MG63 (cell line): ENCODE measurements at places on chromosomes 2 and 18. TPM values are rescaled to one million over a fixed set of nuclear protein-coding genes. Genes with fewer than 3 reads are reported as not detected.

- DNase-seq, result no peak
Measured at GRCh38 chr18:48688961-48689360, 150.1 kb downstream of the CTIF start.

ING5 gene
- 10.3 and 45.2 TPM in 2 replicates for total RNA-seq

GRCh38 chr2:200242570-200242969 is 63.9 kb upstream of the SPATS2L start:
- no peak for DNase-seq

HTR2B gene
- total RNA-seq, result not detected in 2 replicates

DNA sequence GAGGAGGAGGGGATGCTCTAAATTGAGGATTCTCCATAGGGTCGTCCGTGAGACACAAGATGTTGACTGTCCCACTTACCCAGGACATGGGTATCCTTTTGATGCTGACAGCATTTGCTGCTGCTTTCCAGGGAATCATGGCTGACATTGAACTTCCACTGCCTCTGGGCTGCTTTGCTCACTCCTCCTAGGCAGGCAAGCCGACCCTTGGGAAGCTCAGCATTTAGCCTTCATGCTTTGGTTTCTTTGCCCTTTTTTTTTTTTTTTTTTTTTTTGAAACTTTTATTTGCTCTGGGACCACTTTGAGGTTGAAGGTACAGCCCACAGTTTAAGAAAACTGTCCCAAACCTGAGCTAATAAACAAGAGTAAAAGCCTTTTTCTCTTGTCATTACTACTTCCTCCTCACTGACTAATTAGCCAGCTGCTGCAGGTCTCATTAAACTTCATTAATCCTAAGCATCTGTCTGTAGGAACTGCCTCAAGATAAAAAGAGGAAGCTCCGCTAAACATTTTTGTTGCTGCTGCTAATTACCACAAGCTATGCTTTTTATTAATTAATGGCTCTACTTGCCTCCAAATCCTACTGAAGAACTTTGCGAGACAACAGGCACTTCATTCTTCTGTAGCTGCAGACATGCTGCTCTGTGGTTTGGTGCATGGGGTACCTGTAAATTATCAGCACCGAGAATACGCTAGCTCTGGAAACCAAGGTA is 125.4 kb downstream of the SPTBN1 start:
- DNase-seq, result no peak

AQP12A gene
- total RNA-seq, result not detected in 2 replicates

LHCGR gene
- not detected in 2 replicates for total RNA-seq

GRCh38 chr2:177598326-177599138 is 206.0 kb downstream of the AGPS start:
- DNase-seq, result peak; percentile 56

DNA sequence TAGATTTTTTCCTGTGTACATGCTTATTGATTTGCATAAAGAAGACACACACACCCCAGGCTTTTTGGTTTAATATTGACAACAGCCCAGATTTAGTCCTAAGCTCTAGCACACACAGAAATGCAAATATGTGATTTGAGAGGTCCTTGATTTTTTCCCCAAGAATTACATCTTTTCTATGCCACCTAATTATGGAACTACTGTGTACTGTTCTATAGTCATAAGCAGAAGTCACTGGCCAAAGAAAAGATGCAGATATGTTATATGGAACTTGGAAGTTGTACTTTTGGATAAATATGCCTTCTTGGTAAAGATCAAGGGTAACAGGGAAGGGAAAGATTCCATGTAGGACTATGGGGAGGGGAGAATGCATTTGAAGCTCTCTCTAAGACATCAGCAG is 105.6 kb downstream of the SETBP1 start:
- DNase-seq, result no peak

GCG gene
- total RNA-seq, result not detected in 2 replicates

- DNase-seq, result peak; percentile 47
Measured at GRCh38 chr2:222722327-222722946, 51.0 kb downstream of the MOGAT1 start.

DNA sequence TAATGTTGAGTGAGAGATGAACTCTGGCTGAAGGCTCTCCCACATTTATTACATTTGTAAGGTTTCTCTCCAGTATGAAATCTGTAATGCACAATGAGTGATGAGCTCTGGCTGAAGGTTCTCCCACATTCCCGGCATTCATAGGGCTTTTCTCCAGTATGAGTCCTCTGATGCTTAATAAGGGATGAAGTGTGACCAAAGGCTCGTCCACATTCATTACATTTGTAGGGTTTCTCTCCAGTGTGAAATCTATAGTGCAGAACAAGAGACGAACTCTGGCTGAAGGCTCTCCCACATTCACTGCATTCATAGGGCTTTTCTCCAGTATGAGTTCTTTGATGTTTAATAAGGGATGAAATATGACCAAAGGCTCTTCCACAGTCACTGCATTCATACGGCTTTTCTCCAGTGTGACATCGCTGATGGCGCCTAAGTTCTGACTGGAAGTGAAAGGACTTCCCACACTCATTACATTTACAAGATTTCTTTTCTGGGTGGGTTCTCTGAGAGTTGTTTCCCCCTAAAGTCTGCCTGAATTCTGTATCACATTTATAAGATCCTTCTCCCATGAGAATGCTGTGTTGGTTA is 10.2 kb downstream of the ZNF514 start:
- DNase-seq, result no peak

DNA sequence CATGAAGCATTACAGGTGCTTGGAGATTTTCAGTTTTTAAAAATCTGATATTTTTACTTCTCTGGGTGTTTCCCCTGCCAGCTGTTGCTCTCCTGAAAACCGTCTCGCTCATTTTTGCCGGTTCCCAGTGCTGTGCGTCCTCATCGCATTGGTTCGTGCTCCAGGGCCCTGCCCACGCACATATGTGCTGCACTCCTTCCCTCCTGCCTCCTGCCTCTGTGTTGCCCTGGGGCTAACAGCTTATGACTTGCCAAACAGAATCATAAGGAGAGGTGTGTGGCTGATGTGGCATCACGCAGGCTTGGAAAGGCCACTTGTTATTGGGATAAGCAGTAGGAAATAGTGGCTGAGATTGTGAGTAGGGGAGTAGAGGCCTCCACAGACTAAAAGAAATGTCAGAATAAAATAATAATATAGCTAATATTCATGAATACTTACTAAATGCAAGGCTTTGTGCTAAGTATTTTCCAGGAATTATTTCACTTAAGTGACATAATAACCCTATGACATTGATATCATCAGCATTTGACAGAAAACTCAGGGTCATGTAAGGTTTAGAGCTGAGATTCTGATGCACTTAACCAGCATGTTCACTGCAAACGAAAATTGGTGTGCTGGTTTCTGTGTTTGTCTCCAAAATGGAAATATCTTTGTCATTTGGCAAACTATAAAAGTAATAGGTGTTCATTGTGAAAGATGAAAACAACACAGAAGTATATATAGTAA is 53.5 kb downstream of the SLC4A1AP start:
- peak; percentile 52 for DNase-seq

GRCh38 chr2:37394796-37395555 is 50.5 kb downstream of the QPCT start:
- DNase-seq, result no peak

DNA sequence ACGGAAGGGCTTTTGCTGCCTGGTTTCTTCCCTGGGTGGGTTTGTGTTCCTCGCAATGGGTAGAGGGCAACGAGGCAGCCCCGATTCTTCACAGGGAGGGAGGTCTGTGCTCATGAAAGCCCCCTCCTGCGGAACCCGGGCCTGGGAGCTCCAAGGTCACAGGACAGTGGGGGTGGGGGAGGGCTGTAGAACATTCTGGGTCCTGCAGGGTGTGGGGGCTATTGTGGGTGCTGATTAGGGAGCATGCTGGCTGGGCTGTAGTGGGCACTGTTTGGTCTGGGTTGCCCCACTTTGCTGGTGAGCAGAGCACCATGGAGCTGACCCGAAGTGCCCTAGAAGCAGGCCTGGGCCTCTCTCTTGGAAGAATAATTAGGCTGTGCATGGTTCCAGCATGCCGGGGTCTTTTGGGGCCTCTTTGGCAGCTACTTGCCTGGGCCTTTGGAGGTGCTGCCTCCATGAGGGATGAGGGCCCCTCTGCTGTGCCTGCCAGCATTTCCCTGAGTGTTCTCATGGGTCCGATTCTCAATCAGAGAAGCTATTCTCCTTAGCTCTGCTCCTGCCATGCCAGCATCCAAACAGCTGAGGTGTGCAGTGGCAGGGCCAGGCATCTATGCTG is 232.2 kb upstream of the HS6ST1 start:
- DNase-seq, result no peak

TDRD15 gene
- not detected in 2 replicates for total RNA-seq

GRCh38 chr2:96580771-96581170 is 44.2 kb downstream of the ARID5A start:
- no peak for DNase-seq

DNA sequence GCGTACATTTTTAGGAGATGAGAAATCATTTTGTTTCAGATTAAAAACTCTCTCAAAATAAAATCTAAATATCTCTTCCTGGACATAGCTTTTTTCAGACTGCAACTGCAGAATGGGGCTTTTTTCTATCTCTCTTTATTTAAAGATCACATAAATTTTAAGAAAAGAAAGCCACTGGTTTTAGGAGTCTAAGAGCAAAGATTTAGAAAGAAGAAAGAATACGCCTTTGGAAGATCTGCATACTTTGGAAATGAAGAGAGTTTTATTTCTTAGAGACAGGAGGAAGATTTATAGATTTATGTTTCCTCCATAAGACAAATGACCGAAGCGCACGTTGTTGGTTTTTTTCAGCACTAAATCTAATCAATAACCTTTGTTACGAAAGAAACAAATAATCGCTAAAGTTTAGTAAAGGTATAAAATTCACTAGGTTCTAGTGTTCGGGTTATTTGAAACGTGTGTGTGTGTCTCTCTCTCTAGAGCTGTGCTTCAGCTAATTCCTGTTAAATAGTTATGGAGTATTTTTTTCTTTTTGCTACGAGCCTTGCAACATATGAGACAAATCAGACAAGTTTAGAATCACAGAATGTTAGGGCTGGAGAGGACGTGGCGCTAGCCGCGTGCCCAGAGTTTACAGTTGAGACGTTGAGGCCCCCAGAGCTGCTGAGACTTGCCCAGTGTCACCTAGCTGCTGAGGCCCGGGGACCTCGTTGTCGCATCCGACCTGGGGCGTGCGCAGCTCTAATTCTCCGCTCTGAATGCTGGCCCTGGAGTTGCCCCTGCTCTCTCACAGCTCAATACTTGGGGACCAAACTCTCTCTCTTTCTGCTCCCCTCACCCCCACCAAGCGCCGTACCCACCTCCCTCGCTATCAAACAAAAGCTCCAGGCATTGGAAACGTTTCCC is 69.9 kb downstream of the CTAGE1 start:
- DNase-seq, result no peak

GRCh38 chr18:34702814-34703213 is 7.3 kb upstream of the DTNA start:
- no peak for DNase-seq

REG3G gene
- not detected in 2 replicates for total RNA-seq

PLEK gene
- total RNA-seq, result not detected in 2 replicates

IL1F10 gene
- total RNA-seq, result not detected in 2 replicates

- DNase-seq, result no peak
Measured at GRCh38 chr18:8348051-8348720, 261.1 kb upstream of the RAB12 start.

GRCh38 chr2:239790721-239791120 is 234.4 kb downstream of the NDUFA10 start:
- DNase-seq, result no peak

GRCh38 chr18:3500016-3500415 is 50.0 kb downstream of the TGIF1 start:
- no peak for DNase-seq
